ENCODE measurements at places on chromosomes 1 and 21. TPM values are rescaled to one million over a fixed set of nuclear protein-coding genes. Genes with fewer than 3 reads are reported as not detected.

Gene ESPN
- total RNA-seq = 0.49 TPM

GRCh38 chr1:4591926-4592325 is 62.5 kb upstream of the AJAP1 start:
- H3K27ac ChIP-seq = no peak overlapping the region
- no peak overlapping the region for H3K4me3 ChIP-seq
- H3K4me1 ChIP-seq = no peaks in the 10 kb centered on the region
- no peaks in the 10 kb centered on the region for H3K36me3 ChIP-seq
- no peak for DNase-seq

DNA sequence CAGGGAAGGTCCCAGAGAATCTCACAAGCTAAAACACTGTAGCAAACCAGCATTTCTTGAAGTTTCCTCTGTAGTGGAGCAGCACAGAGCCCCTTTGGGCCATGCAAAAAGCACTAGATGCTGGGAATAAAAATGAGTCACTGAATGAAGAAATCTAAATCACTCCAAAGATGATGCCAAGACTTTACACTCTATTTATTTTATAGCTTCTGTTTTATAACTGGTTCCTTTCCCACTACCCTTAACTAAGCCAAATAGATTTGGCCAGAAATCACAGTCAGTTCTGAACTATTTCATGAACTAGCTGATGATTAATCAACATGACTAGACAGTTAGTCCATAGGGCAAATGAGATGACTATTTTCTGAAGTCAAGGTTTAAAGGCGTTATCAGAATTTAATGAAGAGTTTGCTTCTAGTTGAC is 89.5 kb downstream of the SCMH1 start:
- peaks cover 8% of the 10 kb centered on the region for H3K36me3 ChIP-seq
- DNase-seq = no peak
- H3K4me3 ChIP-seq = no peak overlapping the region
- H3K27me3 ChIP-seq = no peaks in the 10 kb centered on the region
- H3K4me1 ChIP-seq = no peaks in the 10 kb centered on the region
- no peak overlapping the region for H3K27ac ChIP-seq

- H3K27ac ChIP-seq = no peak overlapping the region
- no peak overlapping the region for H3K4me3 ChIP-seq
- no peaks in the 10 kb centered on the region for H3K36me3 ChIP-seq
- peaks cover 10% of the 10 kb centered on the region for H3K4me1 ChIP-seq
- no peak for DNase-seq
- H3K27me3 ChIP-seq = peaks cover 2% of the 10 kb centered on the region
Measured at GRCh38 chr1:39131940-39132339, 72.6 kb upstream of the MACF1 start.

GRCh38 chr1:208219659-208220282 is 24.4 kb downstream of the PLXNA2 start:
- no peak overlapping the region for H3K4me3 ChIP-seq
- no peaks in the 10 kb centered on the region for H3K4me1 ChIP-seq
- no peak overlapping the region for H3K27ac ChIP-seq
- H3K36me3 ChIP-seq = no peaks in the 10 kb centered on the region
- DNase-seq = no peak

DNA sequence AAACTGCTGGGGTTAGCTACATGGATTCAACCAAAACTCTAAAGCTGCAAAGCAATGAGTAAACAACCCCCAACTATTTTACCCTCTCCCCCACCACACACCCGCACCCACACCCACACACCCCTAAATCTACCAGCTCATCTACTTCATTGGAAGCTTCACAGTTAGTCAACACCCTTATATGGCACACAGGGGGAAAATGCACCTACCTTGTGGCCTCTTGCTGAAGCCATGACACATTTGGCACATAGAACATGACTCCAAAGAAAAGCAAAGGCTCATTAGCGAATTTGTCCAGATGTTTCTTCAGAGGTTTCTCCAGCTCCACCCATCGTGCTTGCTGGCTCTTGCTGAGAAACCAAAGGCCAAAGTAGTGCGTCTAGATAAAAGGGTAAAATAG is 99.8 kb downstream of the PTPN14 start:
- peak overlapping the region; percentile 88 for H3K27ac ChIP-seq
- H3K4me1 ChIP-seq = peaks cover 63% of the 10 kb centered on the region
- H3K36me3 ChIP-seq = peaks cover 21% of the 10 kb centered on the region
- DNase-seq = no peak

DNA sequence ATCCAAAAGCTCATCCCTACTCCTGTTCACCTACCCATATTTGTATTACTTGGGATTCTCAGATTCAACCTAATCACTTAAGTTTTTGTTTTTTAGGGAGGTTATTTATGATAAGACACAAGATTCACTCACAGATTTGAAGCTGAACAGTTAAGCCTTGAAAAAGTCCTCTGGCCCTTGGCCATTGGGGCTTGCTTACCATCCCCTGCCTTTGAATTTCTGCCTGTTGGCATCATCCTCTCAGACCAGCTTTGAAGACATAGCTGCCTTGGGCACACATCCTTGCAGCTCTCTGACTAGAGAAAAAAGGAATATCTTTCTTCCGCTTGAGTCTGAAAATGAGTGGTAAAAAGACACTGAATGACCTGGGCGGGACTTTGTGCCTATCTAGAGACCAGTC is 41.8 kb upstream of the RALGPS2 start:
- H3K27ac ChIP-seq = no peak overlapping the region
- H3K27me3 ChIP-seq = peaks cover 2% of the 10 kb centered on the region
- peaks cover 3% of the 10 kb centered on the region for H3K4me1 ChIP-seq
- DNase-seq = no peak
- no peak overlapping the region for H3K4me3 ChIP-seq

DNA sequence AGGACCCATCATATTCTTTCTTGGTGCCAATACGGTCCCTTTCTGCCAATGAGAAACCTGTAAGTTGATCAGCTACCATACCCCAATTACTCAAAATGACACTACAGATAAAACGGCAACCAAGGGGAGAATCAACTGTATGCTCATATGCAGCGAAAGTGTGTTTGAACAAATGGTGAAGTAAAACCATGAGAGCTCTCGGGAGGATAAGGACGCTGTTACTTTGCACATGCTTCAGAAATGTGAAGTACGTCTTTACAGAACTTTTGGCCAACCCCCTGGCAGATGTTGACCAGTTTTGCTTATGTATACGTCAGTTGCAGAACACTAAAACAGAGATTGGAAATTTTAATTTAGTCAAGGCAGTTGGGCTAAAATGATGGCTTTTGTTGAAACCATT is 79.6 kb downstream of the PROX1 start:
- no peak for DNase-seq
- H3K36me3 ChIP-seq = no peaks in the 10 kb centered on the region
- no peak overlapping the region for H3K4me3 ChIP-seq
- H3K27ac ChIP-seq = no peak overlapping the region

DNA sequence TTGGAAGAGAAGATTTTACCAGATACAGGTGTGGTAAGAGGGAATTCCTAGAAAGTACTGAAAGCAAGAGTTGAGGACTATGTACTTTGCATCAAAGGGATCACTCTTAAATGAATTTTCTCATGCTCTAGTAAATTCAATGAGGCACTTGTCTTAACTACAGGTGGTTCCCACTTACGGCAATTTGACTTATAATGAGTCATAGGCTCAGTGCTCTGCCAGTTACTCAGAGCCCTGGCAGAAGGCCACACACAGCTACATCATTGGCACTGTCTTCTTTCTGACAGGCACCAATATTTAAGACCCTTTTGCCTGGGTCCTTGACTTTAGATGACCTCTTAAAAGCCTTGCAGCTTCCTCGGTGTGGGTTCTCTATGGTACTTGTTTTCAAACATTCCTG is 15.9 kb upstream of the ADAMTS5 start:
- no peaks in the 10 kb centered on the region for H3K36me3 ChIP-seq
- no peak overlapping the region for H3K4me3 ChIP-seq
- H3K27me3 ChIP-seq = no peaks in the 10 kb centered on the region
- DNase-seq = no peak
- H3K4me1 ChIP-seq = no peaks in the 10 kb centered on the region
- H3K27ac ChIP-seq = no peak overlapping the region

- no peaks in the 10 kb centered on the region for H3K36me3 ChIP-seq
- H3K27ac ChIP-seq = no peak overlapping the region
- H3K4me3 ChIP-seq = no peak overlapping the region
- peaks cover 4% of the 10 kb centered on the region for H3K27me3 ChIP-seq
- H3K4me1 ChIP-seq = peaks cover 3% of the 10 kb centered on the region
Measured at GRCh38 chr1:83769072-83769471, 229.9 kb downstream of the TTLL7 start.

DNA sequence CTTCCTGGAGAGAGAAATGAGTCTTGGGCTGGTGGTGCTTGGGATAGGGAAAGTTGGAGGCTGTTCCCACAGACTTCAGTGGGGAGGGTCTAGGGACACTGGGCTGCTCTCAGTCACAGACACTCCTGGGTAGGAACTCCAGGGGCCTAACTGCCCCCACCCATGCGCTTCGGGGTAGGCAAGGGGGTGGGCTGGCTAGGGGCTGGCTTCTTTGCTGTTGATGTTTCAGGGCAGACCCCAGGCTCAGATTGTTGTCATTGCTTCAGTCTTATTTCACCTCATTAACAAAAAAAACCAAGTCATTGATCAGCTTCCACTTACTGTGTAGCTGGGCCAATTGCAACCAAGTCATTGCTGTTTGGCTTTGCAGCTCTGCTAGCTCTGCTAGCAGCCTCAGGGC is 160.1 kb upstream of the CSF3R start:
- DNase-seq = no peak
- H3K27me3 ChIP-seq = peaks cover 4% of the 10 kb centered on the region
- no peak overlapping the region for H3K27ac ChIP-seq
- no peaks in the 10 kb centered on the region for H3K4me1 ChIP-seq

DNA sequence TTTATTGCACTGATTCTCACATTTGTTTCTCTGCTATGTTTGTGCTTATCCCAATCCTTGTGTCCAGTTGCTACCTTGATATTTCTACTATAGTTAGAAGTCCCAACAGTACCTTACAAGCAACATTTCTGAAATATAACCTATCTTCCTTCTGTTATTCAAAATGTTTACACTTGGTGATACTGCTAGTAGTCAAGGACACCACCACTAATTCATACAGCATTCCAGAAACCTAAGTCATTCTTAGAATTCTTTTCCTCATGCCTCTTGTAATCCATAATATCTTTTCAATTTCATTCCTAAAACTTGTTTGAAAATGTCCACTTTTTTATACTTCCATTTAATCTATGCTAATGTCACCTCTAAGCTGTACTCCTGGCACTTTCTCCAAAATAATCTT is 2132.1 kb downstream of the NCAM2 start:
- no peaks in the 10 kb centered on the region for H3K4me1 ChIP-seq
- no peak overlapping the region for H3K4me3 ChIP-seq
- no peak overlapping the region for H3K27ac ChIP-seq
- no peak for DNase-seq

Gene CTXND2
- not detected for total RNA-seq

- peaks cover 27% of the 10 kb centered on the region for H3K4me1 ChIP-seq
- H3K27ac ChIP-seq = no peak overlapping the region
- no peak overlapping the region for H3K4me3 ChIP-seq
- H3K27me3 ChIP-seq = no peaks in the 10 kb centered on the region
- DNase-seq = no peak
- H3K36me3 ChIP-seq = peaks cover 23% of the 10 kb centered on the region
Measured at GRCh38 chr1:100461222-100461621, 76.7 kb upstream of the GPR88 start.

- peaks cover 90% of the 10 kb centered on the region for H3K4me1 ChIP-seq
- no peaks in the 10 kb centered on the region for H3K27me3 ChIP-seq
- peak overlapping the region; percentile 68 for H3K4me3 ChIP-seq
- peaks cover 52% of the 10 kb centered on the region for H3K36me3 ChIP-seq
Measured at GRCh38 chr1:42946120-42946898, 12.4 kb downstream of the SLC2A1 start.

DNA sequence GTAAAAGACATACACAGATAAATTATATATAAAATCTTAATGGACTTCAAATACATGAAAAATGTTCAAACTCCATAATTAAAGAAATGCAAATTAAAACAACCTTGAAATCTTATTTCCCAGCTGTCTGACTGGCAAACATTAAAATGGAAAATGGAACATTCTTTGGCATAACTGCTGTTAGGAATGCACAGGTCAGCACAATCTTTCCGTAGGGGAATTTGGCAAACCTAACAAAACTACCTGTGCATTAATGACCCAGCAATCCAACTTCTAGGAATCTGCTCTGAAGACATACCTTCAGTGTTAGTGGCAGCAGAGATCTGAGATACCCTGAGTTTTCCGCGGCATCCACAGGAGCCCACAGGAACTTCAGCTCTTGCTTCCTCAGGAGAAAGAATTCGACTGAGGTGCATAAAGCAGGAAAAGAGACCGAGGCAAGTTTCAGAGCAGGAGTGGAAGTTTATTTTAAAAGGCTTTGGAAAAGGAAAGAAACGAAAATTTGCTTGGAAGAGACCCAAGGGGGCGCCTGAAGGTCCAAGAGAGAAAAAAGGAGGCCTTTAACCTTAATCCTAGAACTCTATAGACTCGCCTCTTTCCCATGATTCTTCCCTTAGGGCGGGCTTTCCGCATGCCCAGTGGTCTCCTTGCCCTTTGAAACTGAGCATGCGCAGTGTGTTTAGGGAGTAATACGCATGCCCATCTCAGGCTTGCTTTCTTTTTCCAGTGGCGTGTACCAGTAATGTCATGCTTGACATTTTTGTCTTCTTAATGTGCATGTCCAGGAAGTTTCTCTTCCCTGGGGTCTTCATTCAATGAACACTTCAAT is 24.8 kb downstream of the LYPD8 start:
- no peak overlapping the region for H3K27ac ChIP-seq
- DNase-seq = no peak
- no peak overlapping the region for H3K4me3 ChIP-seq
- peaks cover 4% of the 10 kb centered on the region for H3K27me3 ChIP-seq
- no peaks in the 10 kb centered on the region for H3K36me3 ChIP-seq

Gene GNG12
- 0.05 TPM for total RNA-seq

Gene S100A7A
- total RNA-seq = not detected

GRCh38 chr1:240687820-240688219 is 75.9 kb upstream of the GREM2 start:
- peaks cover 5% of the 10 kb centered on the region for H3K4me1 ChIP-seq
- peak; percentile 64 for DNase-seq
- H3K4me3 ChIP-seq = no peak overlapping the region

Gene OR2AK2
- total RNA-seq = not detected

Gene LAPTM5
- 178 TPM for total RNA-seq

GRCh38 chr1:201888282-201889089 is at the start of gene SHISA4:
Gene SHISA4, plus strand, starts transcription at chr1:201888898. Its CDS starts 97 bp downstream, at chr1:201888995.
- H3K27me3 ChIP-seq = peaks cover 37% of the 10 kb centered on the region
- H3K36me3 ChIP-seq = no peaks in the 10 kb centered on the region
- H3K4me3 ChIP-seq = peak within 1 kb of the TSS; percentile 58
- H3K4me1 ChIP-seq = peaks cover 4% of the 10 kb centered on the region

Gene CD101
- 0.82 TPM for total RNA-seq

- H3K4me3 ChIP-seq = peak overlapping the region; percentile 59
- H3K36me3 ChIP-seq = peaks cover 31% of the 10 kb centered on the region
- peak overlapping the region; percentile 98 for H3K27ac ChIP-seq
Measured at GRCh38 chr1:235015291-235015985, 113.2 kb downstream of the TOMM20 start.

- no peak overlapping the region for H3K4me3 ChIP-seq
- no peaks in the 10 kb centered on the region for H3K27me3 ChIP-seq
- H3K27ac ChIP-seq = no peak overlapping the region
- H3K4me1 ChIP-seq = no peaks in the 10 kb centered on the region
- no peaks in the 10 kb centered on the region for H3K36me3 ChIP-seq
- DNase-seq = no peak
Measured at GRCh38 chr1:85448358-85448757, 16.6 kb downstream of the DDAH1 start.

Gene FCRL5
- not detected for total RNA-seq

Gene KLHDC7A
- not detected for total RNA-seq

All from activated CD4-positive, alpha-beta T cell treated with anti-CD3 and anti-CD28 coated beads, Interleukin-2, amount 10 ng/mL, durations not matched to agents 24 days and 14 days (primary cell).